Activated naive CD4-positive, alpha-beta T cell (primary cell): ENCODE measurements at places on chromosomes 5 and 9.

- no peak for DNase-seq
Observed at GRCh38 chr5:126452477-126452876, 29.3 kb downstream of the GRAMD2B start.

GRCh38 chr5:124289130-124289529 lies 457.3 kb downstream of the ZNF608 start:
- DNase-seq, result no peak

- no peak for DNase-seq
Observed at GRCh38 chr9:76403352-76403751, 9.1 kb upstream of the RFK start.

DNA sequence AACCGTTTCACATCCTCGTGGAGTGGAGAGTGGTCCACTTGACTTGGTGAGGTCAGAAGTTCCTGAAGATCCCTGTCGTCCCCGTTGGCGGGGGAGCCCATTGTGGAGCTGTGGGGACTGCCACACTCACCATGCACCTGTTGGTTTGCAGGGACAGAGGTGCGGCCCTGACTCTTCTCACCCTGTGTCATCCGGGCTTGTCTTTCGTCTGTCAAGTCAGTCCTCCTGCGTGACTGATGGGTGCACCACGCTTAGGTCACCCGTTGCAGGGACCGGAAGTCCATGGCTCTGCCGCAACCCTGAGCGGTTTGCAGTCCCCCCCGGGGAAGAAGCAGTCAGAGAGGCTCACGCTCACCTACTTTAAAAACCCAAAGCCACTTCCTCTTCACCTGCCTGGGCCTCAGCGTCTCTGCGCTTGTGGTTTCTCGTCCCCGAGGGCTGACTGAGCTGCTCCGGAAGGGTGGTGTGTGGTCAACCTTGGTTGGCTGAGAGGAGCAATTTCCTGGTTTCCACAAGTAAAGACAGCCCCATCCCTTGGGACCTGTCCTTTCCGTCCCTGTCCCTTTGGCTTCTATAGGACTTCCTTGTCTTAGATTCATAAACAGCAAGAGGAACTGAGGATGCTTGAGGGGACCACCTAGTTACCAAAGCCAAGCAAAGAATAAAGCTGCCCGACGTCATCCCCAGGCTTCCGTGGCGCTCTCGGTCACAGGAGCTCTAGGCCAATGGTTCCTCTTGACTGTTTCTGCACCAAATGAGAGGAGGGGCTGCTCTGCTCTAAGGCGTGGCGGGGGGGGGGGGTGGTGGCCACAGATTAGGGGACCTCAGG lies 53.2 kb downstream of the USP20 start:
- peak; percentile 70 for DNase-seq

GRCh38 chr5:32842813-32843530 lies 131.9 kb downstream of the NPR3 start:
- no peak for DNase-seq
